Stimulated activated effector memory CD8-positive, alpha-beta T cell treated with anti-CD3 and anti-CD28 coated beads, Interleukin-12 subunit alpha, Interleukin-12 subunit beta, amount 100 ng/mL, for 72 hours (primary cell): ENCODE measurements at places on chromosomes 12 and 14.

GRCh38 chr14:94569381-94570001 lies 8.2 kb downstream of the SERPINA4 start:
- no peak for DNase-seq

DNA sequence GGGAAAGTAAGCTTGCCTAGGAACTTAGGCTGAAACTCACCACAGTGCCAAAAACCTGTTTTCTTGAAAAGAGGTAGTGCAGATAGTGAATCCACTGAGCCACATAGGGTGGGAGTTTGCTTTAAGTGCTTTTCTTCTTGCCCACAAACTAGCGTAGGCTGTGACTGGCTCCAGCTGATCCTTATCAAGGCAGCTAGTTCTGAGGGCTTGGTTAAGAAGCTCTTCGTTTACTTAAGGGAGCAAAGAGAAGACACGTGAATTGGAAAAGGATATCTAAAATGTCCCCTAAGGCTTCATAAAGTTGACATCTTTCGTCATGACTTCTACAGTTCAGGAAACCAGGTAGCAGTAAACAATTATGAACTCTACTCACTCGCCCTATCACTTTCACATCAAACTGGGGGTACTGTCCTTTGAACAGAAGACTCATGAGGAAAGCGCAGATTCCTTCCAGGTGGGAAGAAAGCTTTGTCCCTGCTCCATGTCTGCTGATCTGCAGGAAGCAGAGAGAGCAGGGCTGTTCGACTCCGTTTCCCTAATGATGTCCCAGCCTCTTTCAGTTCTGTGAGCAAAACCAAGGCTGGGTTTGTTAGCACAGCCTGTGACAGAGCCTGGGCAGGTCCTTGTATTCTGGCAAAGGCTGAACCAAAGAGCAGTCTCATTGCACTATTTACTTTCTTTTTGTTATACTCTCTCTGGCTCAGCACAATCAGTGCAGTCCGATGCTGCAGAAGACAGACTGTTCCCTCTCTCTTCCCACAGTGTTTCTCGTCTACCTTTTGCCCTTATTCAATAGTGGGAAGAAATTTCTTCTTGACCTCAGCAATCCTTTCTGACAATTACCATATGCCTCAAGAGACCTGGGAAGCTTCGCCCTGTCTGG lies 93.5 kb upstream of the ETV6 start:
- no peak for DNase-seq

- DNase-seq: no peak
Measured at GRCh38 chr14:95071649-95072280, 85.6 kb downstream of the DICER1 start.

DNA sequence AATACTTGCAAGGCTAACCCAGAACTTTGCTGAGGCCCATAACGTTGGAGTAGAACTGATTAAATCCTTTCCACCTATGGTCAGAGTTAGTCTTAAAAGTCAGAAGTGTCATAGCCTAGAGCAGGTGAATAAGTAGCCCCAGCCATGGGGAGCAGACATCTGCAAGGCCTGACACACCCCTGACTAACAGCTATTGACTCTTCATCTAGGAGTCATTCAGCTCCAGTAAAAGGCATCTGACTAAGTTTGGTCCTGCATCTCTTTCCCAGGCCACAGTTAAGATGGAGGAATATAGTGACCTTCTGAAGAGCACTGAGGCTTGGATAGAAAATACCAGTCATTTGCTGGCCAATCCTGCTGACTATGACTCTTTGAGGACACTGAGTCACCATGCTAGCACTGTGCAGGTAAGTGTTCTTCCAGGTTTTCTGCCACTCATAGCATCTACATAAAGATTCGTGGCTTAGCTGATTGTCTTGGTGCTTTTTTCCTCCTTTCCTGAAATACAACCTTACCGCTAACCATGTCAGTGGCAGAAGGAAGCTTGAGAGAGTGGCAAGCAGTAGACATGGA lies 212.9 kb downstream of the ESR2 start:
- DNase-seq: no peak

DNA sequence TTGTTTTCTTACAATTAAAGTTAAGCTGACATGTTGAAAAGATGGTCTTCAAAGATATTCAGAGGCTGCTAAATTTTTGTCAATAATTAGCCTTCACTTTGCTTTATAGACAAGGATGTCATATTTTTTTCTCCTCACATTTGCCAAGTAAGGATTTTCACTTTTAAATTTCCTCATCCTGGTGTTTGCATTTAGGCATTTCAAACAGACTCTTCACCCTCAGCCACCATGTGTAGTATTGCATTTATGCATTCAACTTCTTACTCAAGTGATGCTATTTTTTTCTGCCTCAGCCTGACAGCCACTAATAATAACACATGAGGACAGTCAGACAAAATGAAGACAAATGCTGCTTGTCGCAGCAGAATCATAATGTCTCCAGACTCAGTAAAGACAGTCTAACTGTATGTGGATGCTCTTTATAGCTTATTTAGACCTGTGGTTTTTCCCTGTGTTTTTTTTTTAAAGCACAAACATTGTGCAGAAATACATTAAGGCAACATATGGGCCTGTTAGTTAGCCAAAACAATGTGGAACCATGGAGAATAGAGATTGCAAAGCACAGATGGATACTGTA lies 481.5 kb downstream of the NPAS3 start:
- no peak for DNase-seq

DNA sequence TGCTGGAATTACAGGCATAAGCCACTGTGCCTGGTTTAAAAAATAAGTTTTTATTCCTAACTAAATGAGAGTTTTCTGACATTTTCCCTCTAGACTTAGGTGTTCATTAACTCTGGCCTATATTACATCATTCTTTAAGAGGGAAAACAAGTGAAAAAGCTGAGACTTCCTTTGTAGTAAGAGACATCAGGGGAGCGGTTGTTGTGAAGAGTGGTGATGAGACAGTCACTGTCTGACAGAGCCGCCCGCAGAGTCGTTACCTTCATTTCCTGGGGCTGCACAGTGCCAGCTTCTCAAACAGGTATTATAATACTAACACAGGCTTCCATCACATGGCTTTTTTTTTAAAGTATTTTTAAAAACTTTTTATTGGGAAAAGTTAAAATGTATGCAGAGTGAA lies 19.7 kb upstream of the TDRD9 start:
- DNase-seq: no peak

DNA sequence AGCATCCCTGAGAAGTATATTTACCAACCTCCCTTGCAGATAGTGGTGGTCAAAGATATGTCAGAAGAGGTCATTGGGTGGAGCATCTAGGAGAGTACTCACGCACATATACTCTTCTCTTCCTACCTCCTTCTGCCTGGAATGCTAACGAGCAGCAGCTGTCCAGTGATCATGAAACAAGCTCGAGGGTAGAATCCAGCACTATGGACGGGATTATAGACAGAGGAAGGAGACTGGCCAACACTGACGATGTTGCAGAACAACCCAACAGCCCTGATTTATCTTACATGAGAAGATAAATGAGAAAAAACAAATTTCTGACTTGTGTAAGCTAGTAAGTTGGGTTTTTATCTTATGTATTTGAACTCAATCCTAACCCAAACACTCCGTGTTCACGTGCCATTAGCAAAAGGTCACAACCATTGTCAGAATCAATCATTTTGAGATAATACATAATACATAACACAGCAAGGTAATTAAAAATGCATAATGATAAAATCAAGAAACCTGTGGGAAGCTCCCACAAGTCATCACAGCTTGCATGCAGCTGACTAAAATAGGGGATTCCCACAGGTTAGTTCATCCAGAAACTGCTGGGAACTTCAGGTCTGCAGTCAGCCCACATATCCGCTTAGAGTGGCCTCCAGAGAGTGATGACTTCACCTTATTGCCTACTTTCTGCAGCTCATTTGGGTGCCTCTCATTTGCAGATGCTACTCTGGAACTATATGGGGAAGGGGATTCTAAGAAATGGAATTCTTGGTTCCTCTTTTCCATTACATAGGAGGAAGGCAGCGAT lies 36.3 kb upstream of the STK38L start:
- DNase-seq: no peak

DNA sequence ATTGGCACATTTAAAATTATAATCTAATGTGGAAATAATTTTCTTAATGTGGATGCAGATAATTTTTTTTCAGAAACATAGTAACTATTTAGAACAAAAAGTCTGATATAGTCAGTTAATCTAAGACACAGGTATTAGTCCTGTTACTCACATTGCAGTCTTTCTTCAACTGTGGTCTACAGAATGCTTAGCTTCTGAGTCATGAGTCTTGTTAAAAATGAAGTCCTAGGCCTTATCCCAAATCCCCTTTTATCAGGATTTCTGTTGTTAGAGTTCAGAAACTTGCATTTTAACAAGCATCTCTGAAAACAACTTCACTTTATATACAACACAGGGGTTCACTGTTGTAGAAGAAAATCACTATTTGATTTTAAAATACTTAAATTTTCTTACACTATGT lies 112.2 kb downstream of the SLC16A7 start:
- DNase-seq: no peak

DNA sequence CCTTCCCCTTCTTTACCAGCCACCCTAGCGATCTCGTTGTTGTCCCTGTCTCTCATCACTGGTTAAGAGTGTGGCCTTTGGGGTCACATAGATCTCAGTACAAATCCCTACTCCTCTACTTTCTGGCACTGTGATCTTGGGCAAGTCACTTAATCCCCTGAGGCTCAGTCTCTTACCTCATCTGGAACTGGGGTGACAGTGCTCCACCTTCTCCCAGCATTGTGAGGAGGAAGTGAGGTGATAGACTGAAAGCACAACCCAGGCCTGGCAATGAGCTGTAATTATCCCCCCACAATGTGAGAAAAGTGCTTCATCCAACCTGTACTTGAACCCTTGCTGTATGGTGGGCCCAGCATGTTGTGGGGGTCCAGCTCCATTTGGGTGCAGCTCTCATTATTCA lies 48.0 kb downstream of the IRAK3 start:
- no peak for DNase-seq

DNA sequence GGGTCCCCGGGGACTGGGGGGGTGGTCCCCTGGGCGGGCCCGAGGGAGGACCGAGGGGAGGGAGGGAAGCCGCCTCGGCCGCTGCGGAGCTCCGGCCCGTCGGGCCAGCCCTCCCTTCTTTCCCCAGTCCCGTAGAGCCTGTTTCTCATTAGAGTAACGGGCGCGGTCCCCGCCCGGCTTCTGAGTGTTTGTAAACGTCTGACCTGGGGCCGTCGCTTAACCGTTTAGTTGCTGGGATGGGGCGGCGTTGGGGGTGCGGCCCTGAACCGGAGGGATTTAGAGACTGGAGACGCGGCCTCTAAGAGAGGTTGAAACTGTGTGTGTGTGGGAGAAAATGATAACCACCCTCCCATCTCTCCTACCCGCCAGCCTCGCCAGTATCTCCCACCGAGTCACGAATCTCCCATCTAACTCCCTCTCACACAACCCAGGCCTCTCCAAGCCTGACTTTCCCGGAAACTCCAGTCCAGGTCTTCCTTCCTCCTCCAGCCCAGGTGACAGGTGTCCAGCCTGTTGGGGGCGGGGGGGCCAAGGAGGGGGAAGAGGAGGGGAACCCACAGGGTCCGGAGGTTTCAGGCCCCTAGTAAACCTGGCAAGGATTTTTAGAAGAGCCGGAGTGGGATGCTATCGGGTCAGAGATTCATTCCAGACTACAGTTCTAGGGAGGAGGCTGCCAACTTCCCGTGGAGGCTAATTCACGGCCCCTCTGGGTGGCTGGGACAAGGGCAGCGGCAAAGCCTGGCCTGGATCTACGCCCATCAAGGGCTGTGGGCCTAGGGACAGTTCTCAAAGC lies 1.1 kb upstream of the NFATC4 start:
- DNase-seq: no peak

GRCh38 chr12:47549258-47549657 lies 156.6 kb downstream of the RPAP3 start:
- DNase-seq: no peak

DNA sequence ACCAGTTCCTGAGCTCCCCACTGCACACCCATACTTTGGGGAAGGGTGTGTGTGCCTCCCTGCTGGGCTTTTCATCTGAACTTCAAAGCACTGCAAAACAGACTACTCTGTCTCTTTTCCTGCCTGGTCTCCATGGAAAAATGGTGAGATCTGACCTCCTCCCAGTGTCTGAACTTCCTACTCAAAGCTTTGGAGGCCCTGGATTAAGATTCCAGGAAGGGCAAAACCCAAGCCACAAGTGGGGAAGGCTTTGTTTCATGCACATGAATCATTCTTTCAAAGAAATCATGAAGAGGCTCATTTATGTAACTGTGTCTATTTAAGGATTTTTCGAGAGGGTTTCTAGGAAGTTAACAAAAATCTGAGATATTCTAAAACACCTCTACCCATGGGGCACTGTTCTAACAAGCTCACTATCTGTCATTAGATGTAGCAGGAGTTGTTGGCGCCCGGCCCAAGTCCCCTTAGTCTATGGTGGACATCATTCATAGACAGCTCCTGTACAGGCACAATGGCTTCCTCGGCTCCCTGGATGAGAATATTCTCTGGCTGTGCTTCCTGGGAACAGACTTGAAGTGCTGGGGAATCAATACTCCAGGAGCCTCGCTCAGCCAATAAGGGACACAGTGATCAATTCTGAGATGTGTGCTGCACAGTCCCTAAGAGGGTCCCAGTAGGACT lies 224.0 kb downstream of the KTN1 start:
- no peak for DNase-seq

GRCh38 chr12:105858981-105859710 lies 279.6 kb downstream of the NUAK1 start:
- DNase-seq: no peak

DNA sequence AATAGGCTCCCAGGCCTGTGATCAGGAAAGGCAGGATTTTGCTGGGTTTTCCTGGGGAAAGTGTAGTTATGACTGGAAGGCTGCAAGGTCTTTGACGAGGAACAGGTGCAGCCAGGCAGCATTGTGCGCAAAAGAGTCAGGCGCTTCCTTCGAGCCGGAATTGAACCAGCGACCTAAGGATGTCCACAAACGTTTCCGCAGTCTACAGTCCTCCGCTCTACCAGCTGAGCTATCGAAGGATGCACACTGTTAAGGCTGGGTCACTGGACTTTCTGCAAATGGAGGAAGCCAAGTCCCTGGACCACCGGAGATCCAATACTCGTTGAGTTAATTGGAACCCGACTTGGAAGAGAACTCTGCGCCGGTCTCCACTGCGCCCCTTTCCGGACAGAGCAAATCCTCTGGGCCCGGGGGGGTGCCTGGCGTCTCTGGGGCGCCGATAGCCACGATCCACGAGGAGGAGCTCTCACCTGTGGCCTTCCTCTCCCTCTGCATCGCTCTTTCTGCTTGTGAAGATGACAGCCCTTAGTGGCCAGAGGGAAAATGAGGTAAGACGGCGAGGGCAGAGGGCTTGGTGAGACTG lies 18.4 kb upstream of the OR6S1 start:
- no peak for DNase-seq

- no peak for DNase-seq
Measured at GRCh38 chr14:49955024-49955423, 62.1 kb downstream of the ARF6 start.

DNA sequence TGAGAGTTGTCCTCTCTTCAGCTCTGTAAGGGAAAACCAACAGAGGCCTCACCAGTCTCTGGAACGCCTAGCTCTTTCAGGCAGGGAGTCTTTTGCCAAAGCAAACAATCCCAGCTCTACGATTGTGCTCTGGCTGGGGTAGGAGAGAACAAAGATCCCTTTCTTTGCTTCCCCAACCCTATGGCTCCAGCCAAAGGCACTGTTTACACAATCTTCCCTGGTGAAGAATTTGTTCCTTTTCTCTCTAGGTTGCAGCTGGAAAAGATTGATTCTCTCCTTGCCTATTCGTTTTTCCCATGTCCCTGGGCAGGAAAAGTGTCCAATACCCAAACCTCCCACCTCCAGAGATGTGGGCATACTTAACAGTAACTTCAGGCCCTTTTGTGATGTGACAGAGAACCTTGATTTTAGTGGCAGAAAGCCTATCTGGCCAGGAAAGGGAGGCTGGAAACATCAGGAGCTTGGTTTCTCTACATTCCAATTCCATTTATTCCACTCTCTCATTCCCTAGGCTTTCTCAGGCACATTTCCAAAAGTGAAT lies 16.8 kb downstream of the ATP5MC2 start:
- no peak for DNase-seq

- DNase-seq: no peak
Measured at GRCh38 chr14:58735596-58735995, 97.8 kb downstream of the DACT1 start.
